ENCODE measurements at places on chromosomes 7 and 10. TPM values are rescaled to one million over a fixed set of nuclear protein-coding genes. Genes with fewer than 3 reads are reported as not detected.
A peak's percentile ranks its signal among the peaks of the same experiment; 100 is the strongest.

The PNLIPRP2 gene
- total RNA-seq = not detected

The HOXA7 gene
- total RNA-seq = 12.0 TPM

The PSMG3 gene
- total RNA-seq = 34.1 TPM

The SPDYE8 gene
- total RNA-seq = not detected

The HABP2 gene
- not detected for total RNA-seq

The SPDYE6 gene
- total RNA-seq = not detected

DNA sequence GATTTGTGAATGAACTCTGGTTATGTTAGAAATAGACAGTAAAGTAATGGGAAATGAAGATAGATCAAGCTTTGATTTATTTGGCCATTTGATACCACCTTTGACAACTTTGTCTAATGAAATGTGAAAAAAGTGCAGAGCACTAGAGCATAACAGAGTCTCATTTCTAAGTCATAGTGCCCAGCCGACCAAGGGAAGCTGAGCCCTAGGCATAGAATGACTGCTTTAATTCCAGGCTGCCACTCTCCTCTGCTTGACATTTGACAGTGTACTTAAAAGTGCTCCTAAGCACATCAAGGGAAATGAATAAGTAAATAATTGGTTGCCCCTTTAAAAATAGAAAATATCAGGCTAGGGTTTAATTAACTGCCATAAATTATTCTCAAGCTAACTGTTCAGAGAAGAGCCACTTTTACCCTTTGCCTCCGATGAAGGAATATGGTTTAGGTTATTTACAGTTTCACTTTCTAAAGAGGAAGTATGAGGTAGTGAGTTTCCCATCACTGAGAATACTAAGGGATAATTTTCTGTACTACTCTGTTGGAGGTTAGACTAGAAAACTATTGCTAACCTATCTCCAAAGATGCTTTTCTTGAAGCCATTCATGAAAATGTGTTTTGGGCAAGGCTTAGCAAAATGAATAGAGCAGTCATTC lies 591.6 kb downstream of the REEP3 start:
- no peaks in the 10 kb centered on the region for H3K36me3 ChIP-seq
- no peak overlapping the region for H3K4me3 ChIP-seq
- H3K27ac ChIP-seq = no peak overlapping the region

- no peak overlapping the region for H3K4me3 ChIP-seq
- no peaks in the 10 kb centered on the region for H3K4me1 ChIP-seq
- no peaks in the 10 kb centered on the region for H3K27me3 ChIP-seq
- H3K36me3 ChIP-seq = no peaks in the 10 kb centered on the region
- no peak for DNase-seq
- no peak overlapping the region for H3K27ac ChIP-seq
Observed at GRCh38 chr10:114418109-114418508, 13.8 kb upstream of the AFAP1L2 start.

DNA sequence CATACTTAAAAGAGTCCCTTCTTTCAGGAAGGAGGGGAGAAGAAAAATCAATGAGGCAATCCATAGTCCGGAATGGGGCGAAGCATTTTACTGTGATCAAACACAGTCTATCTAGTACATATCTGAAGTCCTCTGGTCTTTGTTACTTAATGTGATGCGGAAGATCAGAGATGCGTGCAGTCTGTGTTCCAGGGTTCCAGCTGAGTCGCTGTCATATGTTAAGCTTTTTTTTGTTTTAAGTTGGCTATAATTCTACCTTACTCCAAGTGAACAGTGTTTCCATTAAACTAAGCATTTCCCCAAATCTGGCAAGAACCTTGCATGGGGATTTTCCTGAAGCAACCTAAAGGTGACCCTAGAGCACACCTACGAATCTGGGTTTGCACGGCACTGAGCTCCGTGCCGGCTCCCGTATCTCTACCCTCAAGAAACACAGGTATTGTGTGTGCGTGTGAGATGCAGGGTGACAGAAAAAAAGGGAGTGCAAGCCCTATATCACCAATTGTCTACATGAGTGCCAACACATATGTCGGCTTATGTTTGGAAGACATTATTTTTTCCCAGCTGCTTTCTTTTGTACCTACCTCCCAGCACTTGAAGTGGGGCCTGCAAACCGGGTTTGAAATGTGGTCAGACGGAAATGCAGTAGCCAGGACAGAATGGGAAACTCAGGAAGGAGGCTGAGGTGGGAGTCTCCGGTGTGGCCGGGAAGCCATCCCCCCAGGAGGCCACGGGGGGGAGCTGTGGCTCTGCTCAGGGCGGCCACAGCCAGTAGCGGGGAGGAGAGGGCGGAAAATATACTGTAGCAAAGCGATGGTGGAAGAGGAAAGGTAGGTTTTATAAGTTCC lies 435.8 kb upstream of the MGMT start:
- H3K27ac ChIP-seq = no peak overlapping the region
- H3K36me3 ChIP-seq = no peaks in the 10 kb centered on the region
- H3K4me3 ChIP-seq = no peak overlapping the region
- no peaks in the 10 kb centered on the region for H3K27me3 ChIP-seq
- no peak for DNase-seq

DNA sequence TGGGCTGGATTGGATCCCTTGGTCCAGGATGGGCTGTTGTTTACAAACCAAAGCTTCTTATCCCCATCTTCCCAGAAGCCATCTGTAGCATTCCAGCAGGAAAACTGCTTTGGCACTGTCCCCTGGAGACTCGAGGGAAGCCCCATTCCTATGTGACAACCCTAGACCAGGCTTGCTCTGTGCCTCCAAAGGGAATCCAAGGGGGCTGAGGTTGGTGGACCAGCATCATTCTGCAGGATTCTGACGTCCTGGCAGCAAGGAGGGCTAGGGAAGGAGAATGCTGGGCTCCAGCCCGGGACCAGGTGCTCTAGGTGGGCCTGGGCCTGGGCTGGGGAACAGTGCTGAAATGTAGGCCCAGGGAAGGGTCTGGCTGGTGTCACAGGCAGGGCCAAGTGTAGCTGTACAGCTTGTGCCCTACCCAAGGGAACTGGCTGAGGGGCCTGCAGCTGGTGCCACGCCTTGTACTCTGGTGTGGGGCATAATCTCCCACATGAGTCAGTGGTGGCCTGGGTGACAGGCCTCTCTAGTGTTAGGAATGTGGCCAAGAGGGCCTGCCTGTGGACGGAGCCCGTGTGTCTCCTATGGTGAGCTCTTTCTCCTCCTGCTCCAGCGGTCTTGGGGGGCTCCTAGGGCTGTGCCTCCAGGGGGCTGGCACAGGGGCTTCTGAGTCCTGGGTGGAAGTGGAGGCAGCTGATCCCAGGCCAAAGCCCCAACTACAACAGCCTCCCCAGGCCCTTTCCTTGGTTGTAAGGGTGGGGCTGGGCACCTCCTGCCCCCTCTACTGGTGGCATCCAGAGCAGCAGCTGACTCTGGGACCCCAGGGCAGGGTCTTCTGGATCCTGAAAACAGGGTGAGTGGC lies 25.2 kb downstream of the TRIM8 start:
- DNase-seq = no peak
- H3K4me3 ChIP-seq = no peak overlapping the region
- peaks cover 15% of the 10 kb centered on the region for H3K4me1 ChIP-seq
- H3K36me3 ChIP-seq = no peaks in the 10 kb centered on the region
- peak overlapping the region; percentile 73 for H3K27ac ChIP-seq

- DNase-seq = no peak
- H3K27ac ChIP-seq = no peak overlapping the region
- H3K36me3 ChIP-seq = peaks cover 76% of the 10 kb centered on the region
- no peaks in the 10 kb centered on the region for H3K27me3 ChIP-seq
Observed at GRCh38 chr7:134954197-134955082, 31.9 kb upstream of the AGBL3 start.

GRCh38 chr7:27194002-27194352 lies 5.9 kb downstream of the HOXA13 start:
- no peak for DNase-seq
- no peak overlapping the region for H3K27ac ChIP-seq
- no peak overlapping the region for H3K4me3 ChIP-seq
- peaks cover 3% of the 10 kb centered on the region for H3K4me1 ChIP-seq
- H3K27me3 ChIP-seq = peaks cover 49% of the 10 kb centered on the region

DNA sequence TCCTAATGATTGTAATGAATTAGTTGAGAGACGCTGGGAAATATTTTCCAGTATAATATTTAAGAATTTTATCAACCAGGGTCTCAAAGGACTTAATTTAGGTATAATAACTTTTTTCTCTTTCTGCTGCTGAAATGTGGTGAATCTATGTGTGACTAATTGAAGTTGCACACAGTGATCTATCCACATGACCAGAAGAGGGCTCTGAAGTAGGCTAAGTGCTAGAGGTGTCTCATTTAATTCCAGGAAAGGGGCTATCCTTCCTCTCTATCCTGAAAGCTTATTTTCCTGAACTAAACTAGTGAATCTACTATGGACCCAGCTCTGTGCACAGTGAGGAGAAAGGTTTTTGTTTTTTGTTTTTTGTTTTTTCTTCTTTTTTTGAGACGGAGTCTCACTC lies 294.4 kb upstream of the MYO3A start:
- H3K27ac ChIP-seq = no peak overlapping the region
- no peaks in the 10 kb centered on the region for H3K27me3 ChIP-seq
- no peak for DNase-seq
- no peaks in the 10 kb centered on the region for H3K36me3 ChIP-seq

DNA sequence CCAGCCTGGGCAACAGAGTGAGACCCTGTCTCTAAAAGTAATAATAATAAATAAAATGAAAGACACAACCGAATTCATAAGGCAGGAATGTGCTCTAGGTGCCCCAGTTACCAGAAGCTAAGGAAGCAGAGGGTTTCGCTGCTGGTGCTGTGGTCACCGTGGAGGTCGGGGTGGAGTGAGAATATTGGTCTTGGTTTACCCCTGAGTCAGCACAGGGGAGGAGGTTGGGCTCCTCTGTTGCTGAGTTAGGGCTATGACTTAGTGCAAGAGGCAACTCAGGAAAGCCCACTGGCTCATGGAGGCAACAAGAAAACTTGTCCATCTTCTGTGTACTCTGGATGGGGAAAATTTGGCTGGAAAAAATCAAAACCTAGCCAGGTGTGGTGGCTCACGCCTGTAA lies 117.1 kb downstream of the MYL10 start:
- H3K4me3 ChIP-seq = no peak overlapping the region
- DNase-seq = no peak
- H3K4me1 ChIP-seq = no peaks in the 10 kb centered on the region
- no peaks in the 10 kb centered on the region for H3K36me3 ChIP-seq
- H3K27ac ChIP-seq = no peak overlapping the region

- H3K4me1 ChIP-seq = no peaks in the 10 kb centered on the region
- no peaks in the 10 kb centered on the region for H3K36me3 ChIP-seq
- DNase-seq = no peak
Observed at GRCh38 chr7:141541375-141541774, 9.8 kb upstream of the AGK start.

GRCh38 chr7:50826371-50827172 lies 43.9 kb upstream of the GRB10 start:
- H3K27me3 ChIP-seq = no peaks in the 10 kb centered on the region
- H3K4me3 ChIP-seq = no peak overlapping the region
- H3K27ac ChIP-seq = no peak overlapping the region

DNA sequence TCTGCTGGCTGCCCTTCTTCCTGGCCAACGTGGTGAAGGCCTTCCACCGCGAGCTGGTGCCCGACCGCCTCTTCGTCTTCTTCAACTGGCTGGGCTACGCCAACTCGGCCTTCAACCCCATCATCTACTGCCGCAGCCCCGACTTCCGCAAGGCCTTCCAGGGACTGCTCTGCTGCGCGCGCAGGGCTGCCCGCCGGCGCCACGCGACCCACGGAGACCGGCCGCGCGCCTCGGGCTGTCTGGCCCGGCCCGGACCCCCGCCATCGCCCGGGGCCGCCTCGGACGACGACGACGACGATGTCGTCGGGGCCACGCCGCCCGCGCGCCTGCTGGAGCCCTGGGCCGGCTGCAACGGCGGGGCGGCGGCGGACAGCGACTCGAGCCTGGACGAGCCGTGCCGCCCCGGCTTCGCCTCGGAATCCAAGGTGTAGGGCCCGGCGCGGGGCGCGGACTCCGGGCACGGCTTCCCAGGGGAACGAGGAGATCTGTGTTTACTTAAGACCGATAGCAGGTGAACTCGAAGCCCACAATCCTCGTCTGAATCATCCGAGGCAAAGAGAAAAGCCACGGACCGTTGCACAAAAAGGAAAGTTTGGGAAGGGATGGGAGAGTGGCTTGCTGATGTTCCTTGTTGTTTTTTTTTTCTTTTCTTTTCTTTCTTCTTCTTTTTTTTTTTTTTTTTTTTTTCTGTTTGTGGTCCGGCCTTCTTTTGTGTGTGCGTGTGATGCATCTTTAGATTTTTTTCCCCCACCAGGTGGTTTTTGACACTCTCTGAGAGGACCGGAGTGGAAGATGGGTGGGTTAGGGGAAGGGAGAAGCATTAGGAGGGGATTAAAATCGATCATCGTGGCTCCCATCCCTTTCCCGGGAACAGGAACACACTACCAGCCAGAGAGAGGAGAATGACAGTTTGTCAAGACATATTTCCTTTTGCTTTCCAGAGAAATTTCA lies 1.7 kb downstream of the ADRB1 start:
- H3K4me1 ChIP-seq = no peaks in the 10 kb centered on the region
- no peaks in the 10 kb centered on the region for H3K36me3 ChIP-seq
- no peaks in the 10 kb centered on the region for H3K27me3 ChIP-seq
- H3K4me3 ChIP-seq = peak overlapping the region; percentile 48
- no peak overlapping the region for H3K27ac ChIP-seq

GRCh38 chr10:59991661-59992060 lies 85.3 kb upstream of the CCDC6 start:
- no peak overlapping the region for H3K27ac ChIP-seq
- no peak overlapping the region for H3K4me3 ChIP-seq
- no peaks in the 10 kb centered on the region for H3K36me3 ChIP-seq
- DNase-seq = peak; percentile 11
- no peaks in the 10 kb centered on the region for H3K4me1 ChIP-seq

DNA sequence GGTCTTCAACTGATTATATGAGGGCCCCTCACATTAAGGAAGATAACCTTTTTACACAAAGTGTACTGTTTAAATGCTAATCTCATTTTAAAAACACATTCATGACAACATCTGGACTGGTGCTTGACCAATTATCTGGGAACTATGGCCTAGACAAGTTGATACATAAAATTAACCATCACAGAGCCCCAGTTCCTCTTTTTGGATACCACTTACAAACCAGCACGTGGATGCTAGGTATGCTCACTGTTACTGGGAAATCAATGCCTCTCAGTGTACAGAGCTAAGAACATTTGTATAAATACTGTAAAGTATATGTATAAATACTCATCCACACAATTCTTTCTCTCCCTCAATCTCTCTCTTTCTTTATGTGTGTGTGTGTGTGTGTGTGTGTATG lies 1217.8 kb upstream of the LRRTM3 start:
- no peaks in the 10 kb centered on the region for H3K27me3 ChIP-seq
- no peak overlapping the region for H3K27ac ChIP-seq
- no peaks in the 10 kb centered on the region for H3K4me1 ChIP-seq
- no peak for DNase-seq
- H3K4me3 ChIP-seq = no peak overlapping the region

GRCh38 chr7:142788303-142789289 lies 17.8 kb downstream of the PRSS2 start:
- H3K4me3 ChIP-seq = no peak overlapping the region
- H3K27me3 ChIP-seq = no peaks in the 10 kb centered on the region
- H3K4me1 ChIP-seq = no peaks in the 10 kb centered on the region
- DNase-seq = no peak
- no peak overlapping the region for H3K27ac ChIP-seq

Measured in ascending aorta (tissue), 2 donors.